ENCODE measurements at places on chromosomes 4 and X. TPM values are rescaled to one million over a fixed set of nuclear protein-coding genes. Genes with fewer than 3 reads are reported as not detected.

The MAGEC2 gene
- not detected for total RNA-seq

- no peak for DNase-seq
Observed at GRCh38 chr4:158934996-158935669, 166.3 kb downstream of the FNIP2 start.

DNA sequence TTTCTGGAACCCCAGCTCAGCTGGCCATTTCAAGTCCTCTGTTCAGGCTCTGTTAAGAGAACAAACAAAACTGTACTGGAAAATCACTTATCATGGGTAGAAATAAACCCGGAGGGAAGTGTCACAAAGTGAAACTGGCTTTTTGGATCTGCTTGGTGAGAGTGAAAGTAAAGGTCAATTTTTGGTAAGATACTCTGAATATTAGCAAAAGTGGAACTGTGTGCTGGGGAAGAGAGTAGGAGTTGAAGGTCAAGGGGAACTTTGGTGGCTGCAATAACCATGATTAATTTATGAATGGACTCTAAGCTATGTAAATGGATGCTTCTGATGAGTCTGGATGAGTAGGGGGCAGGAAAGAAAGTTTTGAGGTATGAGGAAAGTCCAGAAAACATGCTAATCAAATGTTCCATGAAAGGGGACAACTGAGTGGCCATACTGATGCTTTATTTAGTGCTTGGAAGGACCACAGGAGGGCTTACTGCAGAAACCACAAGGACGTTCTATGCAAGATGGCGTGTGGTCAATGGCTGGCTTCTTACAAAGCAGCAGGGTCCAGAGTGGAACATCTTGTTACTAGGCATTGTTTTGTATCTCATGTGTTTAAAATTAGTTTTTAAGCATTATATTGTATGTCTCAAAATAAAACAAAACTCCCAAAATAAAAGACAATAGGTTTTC is 36.8 kb upstream of the TNIP3 start:
- no peak for DNase-seq

DNA sequence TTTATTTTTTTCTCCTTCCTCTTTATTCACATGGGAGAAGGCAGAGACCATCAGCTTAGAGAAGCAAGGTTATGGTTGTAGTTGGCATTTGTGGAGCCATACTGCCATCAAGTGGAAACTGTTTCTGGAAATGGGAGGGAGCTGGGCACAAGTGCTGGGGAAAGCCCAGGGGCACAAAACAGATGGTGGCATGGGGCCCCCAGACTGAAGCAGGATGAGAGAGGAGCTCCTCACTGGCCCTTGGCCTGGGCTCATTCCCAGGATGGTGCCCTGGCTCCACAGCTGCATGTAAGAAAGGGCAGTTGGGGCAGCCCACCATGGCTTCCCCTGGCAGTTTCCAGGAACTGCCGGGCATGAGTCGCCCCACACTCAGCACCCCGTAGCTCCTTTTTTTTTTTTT is 59.2 kb downstream of the NBDY start:
- DNase-seq = peak; percentile 0

- DNase-seq = no peak
Observed at GRCh38 chrX:12974305-12974795, 560 bp upstream of the TMSB4X start.

DNA sequence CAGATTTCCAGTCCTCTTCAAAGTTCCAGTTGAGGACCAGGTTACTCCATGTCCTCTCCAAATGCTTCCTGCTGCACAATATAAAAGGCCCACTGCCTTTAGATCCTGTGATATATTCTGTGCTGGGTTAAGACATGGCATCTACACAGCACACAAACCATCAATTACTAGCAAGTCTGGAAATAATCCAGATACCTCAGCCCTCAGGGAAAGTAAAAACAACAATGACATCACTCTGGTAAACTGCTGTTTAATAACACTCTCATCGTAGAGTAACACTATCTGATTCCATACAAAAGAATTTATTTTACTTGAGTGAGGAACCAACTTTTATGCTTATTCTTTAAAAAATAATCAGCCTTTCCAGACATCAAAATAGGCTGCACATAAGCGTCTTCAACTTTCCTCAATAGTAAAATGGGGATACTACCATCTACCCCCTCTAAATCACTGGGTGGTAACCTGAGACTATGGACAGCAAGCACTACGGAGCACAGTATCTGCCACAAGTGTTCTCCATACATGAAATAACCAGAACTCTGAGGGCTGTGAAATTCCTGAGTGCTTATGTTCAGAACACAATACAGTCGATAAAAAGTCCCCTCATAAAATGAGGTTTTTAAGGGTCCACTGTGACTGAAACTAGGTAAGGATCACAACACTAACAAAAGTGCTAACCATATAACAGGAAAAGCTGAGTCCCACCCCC is 53.4 kb downstream of the ABCG2 start:
- no peak for DNase-seq

The CBR4 gene
- total RNA-seq = 20.1 TPM

DNA sequence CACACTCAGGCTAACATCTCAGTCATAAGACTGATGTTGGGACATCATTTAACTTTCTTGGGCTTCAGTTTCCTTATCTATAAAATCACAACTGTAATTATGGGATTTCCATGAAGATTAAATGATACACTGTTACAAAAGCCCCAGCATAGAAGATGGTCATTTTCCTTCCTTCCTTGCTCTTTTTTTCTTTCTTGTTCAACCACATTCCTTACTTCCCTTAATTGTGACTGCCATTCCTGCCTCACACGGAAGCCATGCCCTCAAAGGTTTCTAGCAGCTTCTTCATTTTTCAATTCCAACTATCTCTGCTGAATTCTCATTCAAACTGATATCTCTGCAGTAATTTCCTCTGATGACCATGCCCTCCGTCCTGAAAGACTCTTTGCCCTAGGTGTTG is 311.8 kb downstream of the PPP3CA start:
- DNase-seq = no peak

GRCh38 chrX:15129412-15129811 is 140.5 kb downstream of the ASB9 start:
- DNase-seq = no peak

DNA sequence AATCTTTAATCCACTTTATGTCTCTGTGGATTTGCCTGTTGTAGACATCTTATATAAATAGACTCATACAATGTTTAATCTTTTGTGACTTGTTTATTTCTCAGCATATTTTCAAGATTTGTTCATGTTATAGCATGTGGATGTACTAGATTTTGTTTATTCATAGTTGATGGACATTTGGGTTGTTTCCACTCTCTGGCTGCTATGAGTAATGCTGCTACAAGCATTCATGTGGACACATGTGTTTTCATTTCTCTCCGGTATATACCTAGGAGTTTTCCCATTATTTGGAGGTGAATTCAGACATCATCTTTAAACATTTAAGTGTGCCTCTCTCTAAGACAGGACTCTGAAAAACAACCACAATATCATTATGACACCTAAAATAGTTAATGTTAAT is 2.3 kb downstream of the IKBKG start:
- DNase-seq = no peak

- DNase-seq = no peak
Observed at GRCh38 chr4:140857111-140857510, 100.9 kb upstream of the TBC1D9 start.

- no peak for DNase-seq
Observed at GRCh38 chr4:26726655-26727387, 133.8 kb upstream of the STIM2 start.

DNA sequence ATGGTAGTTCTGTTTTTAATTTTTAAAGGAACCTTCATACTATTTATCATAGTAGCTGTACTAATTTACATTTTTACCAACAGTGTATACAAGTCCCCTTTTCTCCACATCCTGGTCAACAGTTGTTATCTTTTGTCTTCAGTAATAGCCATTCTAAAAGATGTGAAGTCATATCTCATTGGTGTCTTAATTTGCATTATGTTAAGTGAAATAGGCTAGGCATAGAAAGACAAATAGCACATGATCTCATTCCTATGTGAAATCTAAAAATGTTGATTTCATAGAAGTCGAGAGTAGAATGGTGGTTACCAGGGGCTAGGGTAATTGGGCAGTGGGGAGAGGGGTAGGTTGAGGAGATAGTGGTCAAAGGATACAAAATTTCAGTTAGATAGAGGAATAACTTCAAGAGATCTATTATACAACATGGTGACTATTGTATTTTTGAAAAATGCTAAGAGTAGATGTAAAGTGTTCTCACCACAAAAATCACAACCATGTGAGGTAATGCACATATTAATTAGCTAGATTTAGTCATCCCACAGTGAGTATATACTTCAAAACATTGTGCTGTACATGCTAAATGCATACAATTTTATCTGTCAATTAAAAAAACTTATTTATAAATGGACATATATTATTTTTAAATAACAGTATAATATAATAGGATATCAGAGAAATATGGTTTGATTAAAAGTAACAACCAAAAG is 58.9 kb downstream of the DIAPH2 start:
- no peak for DNase-seq

DNA sequence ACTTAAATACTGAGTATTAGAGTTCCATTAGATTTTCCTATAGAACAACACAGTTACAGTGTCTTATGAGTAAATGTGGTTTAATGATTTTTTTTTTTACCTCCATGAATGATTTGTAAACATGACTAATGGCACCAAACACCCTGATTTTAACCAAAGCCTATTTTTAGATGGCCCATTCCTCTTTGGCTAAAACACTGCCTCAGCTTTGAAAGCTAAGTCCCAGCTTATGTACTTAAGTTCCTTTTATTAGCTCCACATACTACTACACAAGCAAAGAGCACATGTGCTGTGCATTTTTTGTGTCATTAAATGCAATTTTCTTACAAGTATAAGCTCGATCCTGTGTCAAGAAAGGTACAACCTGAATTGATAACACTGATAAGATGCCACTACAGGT is 575.6 kb upstream of the PITX2 start:
- DNase-seq = no peak

- DNase-seq = no peak
Observed at GRCh38 chr4:159173886-159174285, 71.0 kb downstream of the RAPGEF2 start.

DNA sequence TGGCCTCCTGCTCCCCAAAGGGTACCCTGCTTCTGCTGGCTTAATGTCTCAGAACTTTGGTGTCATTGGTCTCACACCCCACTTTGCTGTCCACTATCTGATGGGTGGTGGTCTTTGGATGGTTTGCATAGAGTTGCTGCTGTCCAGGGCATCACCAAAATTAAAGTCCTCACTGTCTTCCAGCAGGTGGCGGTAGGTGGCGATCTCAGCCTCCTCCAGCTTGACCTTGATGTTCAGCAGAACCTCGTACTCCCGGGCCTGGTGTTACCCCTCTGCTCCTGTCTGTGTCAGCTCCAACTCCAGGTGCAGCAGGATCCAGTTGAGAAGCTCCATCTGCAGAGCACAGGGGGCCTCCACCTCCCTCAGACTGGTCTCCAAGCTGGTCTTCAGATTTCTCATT is 1169.5 kb upstream of the PABPC4L start:
- no peak for DNase-seq

DNA sequence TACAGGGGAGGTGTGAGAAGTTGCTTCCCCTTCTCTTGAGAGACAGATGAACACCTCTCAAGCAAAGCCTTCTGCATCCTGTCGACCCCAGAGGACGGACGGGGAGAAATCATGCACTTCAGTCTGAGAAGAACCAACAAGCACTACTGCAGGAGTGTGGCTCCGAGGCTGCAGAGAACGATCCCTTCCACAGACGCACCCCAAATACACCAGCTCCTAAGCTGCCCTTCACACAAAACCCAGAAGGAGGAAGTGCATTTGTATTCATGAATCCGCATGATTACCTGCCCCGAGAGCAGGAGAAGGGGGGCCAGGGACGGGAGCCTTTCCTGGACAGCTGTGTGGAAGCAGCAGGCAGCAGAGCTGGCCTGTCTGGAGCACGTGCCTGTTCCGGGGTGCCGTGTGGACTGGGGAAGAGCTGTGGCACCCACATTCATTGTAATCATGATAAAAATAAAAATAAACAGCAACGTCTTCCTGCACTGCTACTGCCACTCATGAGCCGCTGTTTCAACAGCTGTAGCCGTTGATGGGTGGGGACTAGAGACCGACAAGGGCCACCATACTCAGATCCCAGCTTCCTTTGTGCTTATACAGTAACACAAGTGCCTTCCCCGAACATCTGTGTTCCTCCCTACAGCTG is 42.9 kb downstream of the ACSL1 start:
- DNase-seq = no peak

The AMBN gene
- not detected for total RNA-seq

DNA sequence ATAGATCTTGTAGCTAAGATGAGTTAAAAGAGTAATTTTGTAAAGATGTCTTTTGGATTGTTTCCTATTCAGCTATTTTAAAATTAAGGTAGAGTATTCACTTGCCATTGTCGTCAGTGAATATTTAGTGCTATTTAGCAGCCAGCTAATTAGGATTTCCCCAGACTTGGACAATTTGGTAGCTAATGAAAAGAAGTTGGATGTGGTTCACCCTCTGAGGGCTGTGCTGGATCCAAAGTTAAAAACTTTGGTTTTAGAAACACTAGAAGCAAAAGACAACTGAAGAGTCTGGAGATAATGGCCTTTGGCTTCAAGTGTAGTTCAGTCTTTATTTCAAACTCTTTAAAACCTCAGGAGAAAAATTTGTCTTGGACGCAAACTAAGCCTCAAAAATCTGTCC is 41.3 kb downstream of the ATG4A start:
- no peak for DNase-seq

DNA sequence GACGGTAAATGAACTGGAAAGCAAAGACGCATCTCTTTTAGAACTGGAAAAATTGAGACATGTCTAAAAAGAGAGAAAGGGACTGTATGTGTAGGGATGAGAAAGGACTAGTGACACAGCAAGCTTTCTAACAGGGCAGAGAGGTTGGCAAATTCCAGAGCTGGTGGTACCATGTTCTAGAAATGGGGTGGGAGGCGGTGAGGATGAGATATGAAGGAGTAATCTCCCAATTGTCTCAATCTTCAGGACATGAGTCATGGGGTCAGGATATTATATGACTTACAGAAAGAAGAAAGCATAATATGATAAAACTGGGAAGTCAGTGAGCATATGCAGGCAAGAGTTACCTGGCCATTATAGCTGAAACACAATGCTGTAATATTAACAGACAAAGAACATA is 14.2 kb downstream of the TAB3 start:
- no peak for DNase-seq

DNA sequence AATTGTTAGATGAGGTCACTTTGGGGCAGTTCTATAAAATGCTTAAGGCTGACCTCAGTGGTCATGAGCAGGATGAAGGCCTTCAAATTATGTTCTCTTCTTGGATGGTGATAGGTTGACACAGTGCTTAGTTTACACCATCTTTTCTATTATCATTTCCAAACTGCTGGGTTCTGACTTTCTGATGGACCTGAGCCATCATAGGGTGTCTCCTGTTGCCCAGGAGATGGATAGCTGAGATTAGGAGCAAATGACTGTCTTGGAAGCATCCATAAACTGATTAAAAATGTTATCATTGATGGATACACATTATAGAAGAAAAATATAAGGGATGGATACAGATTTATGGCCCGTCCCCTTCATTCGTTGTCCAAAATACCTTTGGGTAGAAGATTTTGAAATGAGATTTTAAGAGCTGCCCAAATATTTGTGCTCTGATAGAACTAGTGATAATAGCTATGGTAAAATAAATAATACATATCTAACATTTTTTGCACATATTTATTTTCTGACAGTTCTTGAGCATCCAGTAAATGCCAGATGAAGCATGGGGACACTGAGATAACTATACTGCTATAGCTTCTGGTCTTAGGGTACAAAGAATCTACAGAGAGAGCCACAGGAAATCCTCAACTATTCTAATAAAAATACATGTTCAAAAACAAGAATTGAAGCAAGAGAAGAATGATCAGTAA is 839.4 kb upstream of the LCORL start:
- DNase-seq = no peak

- DNase-seq = no peak
Observed at GRCh38 chr4:78069859-78070258, 12.7 kb downstream of the FRAS1 start.
